ENCODE measurements at places on chromosomes 4 and X.

- DNase-seq = no peak
Measured at GRCh38 chrX:112078606-112079005, 4.0 kb downstream of the TRPC5 start.

DNA sequence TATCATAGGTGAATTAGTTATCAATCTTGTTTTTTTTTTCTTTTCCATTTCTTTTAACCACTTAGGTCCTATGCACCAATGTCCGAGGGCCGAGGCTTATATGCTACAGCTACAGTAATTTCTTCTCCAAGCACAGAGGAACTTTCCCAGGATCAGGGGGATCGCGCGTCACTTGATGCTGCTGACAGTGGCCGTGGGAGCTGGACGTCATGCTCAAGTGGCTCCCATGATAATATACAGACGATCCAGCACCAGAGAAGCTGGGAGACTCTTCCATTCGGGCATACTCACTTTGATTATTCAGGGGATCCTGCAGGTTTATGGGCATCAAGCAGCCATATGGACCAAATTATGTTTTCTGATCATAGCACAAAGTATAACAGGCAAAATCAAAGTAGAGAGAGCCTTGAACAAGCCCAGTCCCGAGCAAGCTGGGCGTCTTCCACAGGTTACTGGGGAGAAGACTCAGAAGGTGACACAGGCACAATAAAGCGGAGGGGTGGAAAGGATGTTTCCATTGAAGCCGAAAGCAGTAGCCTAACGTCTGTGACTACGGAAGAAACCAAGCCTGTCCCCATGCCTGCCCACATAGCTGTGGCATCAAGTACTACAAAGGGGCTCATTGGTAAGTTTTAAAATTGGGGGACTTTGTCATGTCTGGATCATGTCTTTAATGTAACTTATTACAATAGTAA lies 250.7 kb downstream of the RAPGEF2 start:
- no peak for DNase-seq

- DNase-seq = no peak
Measured at GRCh38 chrX:65866146-65866545, 173.7 kb downstream of the VSIG4 start.

- DNase-seq = no peak
Measured at GRCh38 chrX:48720577-48721250, 24.2 kb downstream of the SUV39H1 start.

DNA sequence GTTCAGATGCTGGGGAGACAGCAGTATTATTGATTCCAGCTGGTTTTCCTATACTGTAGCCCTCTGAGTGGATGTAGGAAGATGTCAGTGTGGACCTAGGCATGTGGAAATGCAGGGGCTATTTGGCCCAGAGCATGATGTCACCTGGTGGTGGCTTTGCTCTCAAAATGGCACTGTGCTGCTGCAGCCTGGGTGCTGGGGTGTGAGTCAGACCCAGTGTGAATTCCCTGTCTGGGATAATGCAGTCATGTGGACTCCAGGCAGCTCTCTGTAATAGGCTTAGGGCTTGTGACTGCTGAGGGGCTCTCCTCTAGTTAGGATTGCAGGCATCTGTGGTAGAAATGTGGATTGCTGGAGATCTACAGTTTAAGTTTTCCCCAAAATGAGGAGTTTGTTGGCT lies 70.7 kb downstream of the DCAF8L2 start:
- no peak for DNase-seq

Data from midbrain (tissue), 1 donor.